ENCODE measurements at places on chromosomes 1 and 21. TPM values are rescaled to one million over a fixed set of nuclear protein-coding genes. Genes with fewer than 3 reads are reported as not detected.

The ST6GALNAC5 gene
- not detected for total RNA-seq

The ALPL gene
- total RNA-seq, result not detected

The PIGR gene
- total RNA-seq, result not detected

The CTNNBIP1 gene
- 11.5 TPM for total RNA-seq

The HES4 gene
- total RNA-seq, result not detected

The PIK3R3 gene
- 2.0 TPM for total RNA-seq

The GJA8 gene
- not detected for total RNA-seq

The RPS6KA1 gene
- total RNA-seq, result 190 TPM

The CLCA1 gene
- total RNA-seq, result not detected

The LCE6A gene
- total RNA-seq, result not detected

The LCE1A gene
- total RNA-seq, result not detected

All from activated naive CD4-positive, alpha-beta T cell treated with anti-CD3 and anti-CD28 coated beads, Interleukin-2, amount 10 ng/mL, durations not matched to agents 5 hours and 36 hours (primary cell).